ENCODE measurements at places on chromosomes 7 and 10. TPM values are rescaled to one million over a fixed set of nuclear protein-coding genes. Genes with fewer than 3 reads are reported as not detected.

The CYP2C8 gene
- total RNA-seq = not detected

- H3K36me3 ChIP-seq = no peaks in the 10 kb centered on the region
- DNase-seq = no peak
- H3K4me3 ChIP-seq = no peak overlapping the region
- H3K27me3 ChIP-seq = no peaks in the 10 kb centered on the region
- no peaks in the 10 kb centered on the region for H3K4me1 ChIP-seq
- H3K27ac ChIP-seq = no peak overlapping the region
Measured at GRCh38 chr7:126658684-126659083, 594.1 kb downstream of the GRM8 start.

GRCh38 chr7:646487-646886, 80.0 kb upstream of the DNAAF5 start:
- H3K4me3 ChIP-seq = no peak overlapping the region
- no peaks in the 10 kb centered on the region for H3K27me3 ChIP-seq
- H3K4me1 ChIP-seq = peaks cover under 1% of the 10 kb centered on the region
- H3K36me3 ChIP-seq = peaks cover 8% of the 10 kb centered on the region
- DNase-seq = no peak
- no peak overlapping the region for H3K27ac ChIP-seq

The ZNF727 gene
- 0.57 TPM for total RNA-seq

The TAS2R40 gene
- not detected for total RNA-seq
